ENCODE measurements at places on chromosomes 11 and 22. TPM values are rescaled to one million over a fixed set of nuclear protein-coding genes. Genes with fewer than 3 reads are reported as not detected.

DNA sequence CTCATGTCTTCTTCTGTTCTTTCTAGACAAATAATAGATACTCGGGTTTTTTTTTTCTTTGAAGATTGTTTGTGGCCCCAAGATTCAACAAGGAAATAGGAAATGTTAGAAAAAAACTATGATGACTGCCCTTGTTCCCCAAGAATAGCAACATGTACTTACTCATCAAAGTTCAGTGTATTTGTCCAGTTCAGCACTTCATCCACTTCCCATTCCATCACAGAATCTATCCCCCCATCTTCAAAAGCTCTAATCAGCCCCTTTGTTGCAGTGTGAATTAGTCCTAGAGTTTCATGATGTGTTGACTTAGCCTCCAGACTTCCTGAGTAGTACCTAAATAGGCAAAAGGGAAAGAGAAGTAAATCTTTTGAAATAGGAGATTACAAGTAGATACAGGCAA is 74.3 kb downstream of the C11orf65 start:
- no peak overlapping the region for H3K27ac ChIP-seq
- H3K4me3 ChIP-seq: no peak overlapping the region
- H3K4me1 ChIP-seq: no peaks in the 10 kb centered on the region

IL17RA gene
- 61.8 TPM for total RNA-seq

DNA sequence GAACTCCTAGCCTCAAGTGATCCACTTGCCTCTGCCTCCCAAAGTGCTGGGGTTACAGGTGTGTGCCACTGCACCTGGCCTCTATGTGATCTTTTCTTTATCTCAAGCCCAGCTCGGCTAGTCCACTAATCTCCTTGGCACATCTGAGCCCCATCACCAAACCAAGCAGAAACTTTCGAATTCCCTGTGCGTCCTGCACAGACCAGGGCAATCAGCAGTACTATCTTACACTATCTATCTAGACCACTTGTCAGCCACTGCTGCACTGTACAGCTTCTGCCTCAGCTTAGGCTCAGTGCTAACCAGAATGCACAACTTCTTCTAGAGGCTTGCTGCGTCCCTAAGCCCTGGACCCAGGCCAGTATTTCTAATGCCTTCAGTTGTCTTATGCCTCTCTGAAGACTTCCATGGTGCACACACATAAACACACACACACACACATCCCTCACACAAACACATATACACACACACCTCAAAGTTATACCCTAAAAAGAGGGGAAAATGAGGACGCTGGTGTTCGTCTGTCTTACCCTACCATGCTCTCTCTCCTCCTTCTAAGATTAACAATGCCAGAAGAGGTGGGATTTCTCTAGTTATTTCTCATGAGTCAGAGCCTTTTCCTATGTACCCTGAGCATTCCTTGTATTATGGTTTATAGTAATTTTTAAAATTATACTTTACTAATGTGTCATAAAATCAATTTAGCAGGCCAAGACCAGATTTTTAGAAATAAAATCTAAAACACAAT is 59.3 kb upstream of the FAM181B start:
- no peaks in the 10 kb centered on the region for H3K4me1 ChIP-seq
- H3K4me3 ChIP-seq: no peak overlapping the region
- H3K27ac ChIP-seq: no peak overlapping the region
- H3K27me3 ChIP-seq: no peaks in the 10 kb centered on the region
- no peak for DNase-seq

DNA sequence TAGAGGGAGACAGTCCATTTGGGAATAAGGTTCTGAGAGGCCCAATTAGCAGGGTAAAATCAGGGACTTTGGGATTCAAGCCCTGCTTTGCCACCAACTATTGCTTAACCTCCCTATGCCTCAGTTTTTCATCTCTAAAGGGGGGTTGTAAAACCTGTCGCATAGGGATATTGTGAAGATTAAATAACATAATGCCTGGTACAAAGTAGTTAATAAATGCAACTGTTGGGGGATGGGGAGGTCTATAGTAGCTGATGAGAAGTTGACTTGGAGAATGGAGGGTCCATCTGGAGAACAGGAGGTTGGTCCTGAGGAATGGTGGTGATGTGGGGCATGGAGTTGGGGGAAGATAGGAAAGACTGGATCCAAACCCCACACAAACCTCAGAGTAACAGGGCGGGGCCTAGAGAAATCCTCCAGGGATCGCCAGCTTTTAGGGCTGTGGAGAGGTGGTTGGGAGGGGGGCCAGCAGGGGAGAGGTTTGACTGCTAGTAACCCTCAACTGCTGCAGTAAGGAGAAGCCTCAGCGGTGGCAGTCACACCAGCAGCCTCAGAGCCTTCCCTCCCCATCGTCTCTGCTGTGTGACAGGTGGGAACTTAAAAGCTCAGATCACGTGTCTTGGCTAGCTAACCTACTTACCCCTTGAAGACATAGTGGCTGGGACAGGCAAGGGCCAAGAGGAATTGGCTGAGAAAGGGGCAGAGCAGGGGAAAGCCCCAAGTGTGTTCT is 1.1 kb upstream of the ABCG4 start:
- peaks cover 21% of the 10 kb centered on the region for H3K4me1 ChIP-seq
- no peak overlapping the region for H3K4me3 ChIP-seq
- DNase-seq: no peak
- H3K36me3 ChIP-seq: no peaks in the 10 kb centered on the region

BDNF gene
- total RNA-seq: not detected

- no peaks in the 10 kb centered on the region for H3K36me3 ChIP-seq
- no peaks in the 10 kb centered on the region for H3K4me1 ChIP-seq
- no peak overlapping the region for H3K27ac ChIP-seq
- no peak overlapping the region for H3K4me3 ChIP-seq
These were observed 16.3 kb upstream of the VSIG10L2 start for GRCh38 chr11:125929445-125930075.

IL17REL gene
- not detected for total RNA-seq

ARHGEF17 gene
- 0.64 TPM for total RNA-seq

DNA sequence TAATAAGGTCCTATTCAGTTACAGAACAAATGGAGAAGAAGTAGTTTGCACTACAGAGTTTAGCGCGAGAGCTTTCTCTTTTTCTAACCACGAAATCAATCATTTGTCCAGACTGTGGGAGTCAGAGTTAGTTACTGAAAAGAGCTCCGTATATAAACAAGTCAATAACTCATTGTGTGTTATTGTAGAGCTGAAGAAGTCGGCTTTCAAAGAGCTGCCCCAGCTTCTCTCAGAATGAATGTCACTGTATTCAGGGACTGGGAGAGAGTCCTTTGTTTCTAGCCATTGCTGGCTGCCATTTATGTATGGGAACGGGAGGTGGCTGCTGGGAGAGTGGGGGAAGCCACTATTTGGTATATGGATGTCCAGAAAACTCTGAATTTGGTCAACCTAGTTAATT is 227.8 kb downstream of the DCDC1 start:
- no peak overlapping the region for H3K4me3 ChIP-seq
- no peaks in the 10 kb centered on the region for H3K4me1 ChIP-seq
- H3K27ac ChIP-seq: no peak overlapping the region
- DNase-seq: no peak

GSTT2 gene
- not detected for total RNA-seq

- no peak within 1 kb of the TSS for H3K4me3 ChIP-seq
- H3K27ac ChIP-seq: no peak within 1 kb of the TSS
- H3K36me3 ChIP-seq: no peaks in the 10 kb centered on the region
- H3K27me3 ChIP-seq: peaks cover 59% of the 10 kb centered on the region
- H3K4me1 ChIP-seq: peaks cover 20% of the 10 kb centered on the region
These were observed at the start of gene SPTBN2 for GRCh38 chr11:66728693-66729385. Gene SPTBN2 (minus strand): TSS chr11:66729216. CDS start chr11:66721240, 7,976 bp downstream.

- no peaks in the 10 kb centered on the region for H3K36me3 ChIP-seq
- H3K4me3 ChIP-seq: no peak overlapping the region
- no peak for DNase-seq
- peaks cover 60% of the 10 kb centered on the region for H3K27me3 ChIP-seq
- H3K4me1 ChIP-seq: no peaks in the 10 kb centered on the region
These were observed 4.9 kb downstream of the IGF2 start for GRCh38 chr11:2134022-2135010.

GRCh38 chr11:80816454-80816847 is 1375.6 kb upstream of the TENM4 start:
- no peak for DNase-seq
- H3K4me1 ChIP-seq: no peaks in the 10 kb centered on the region
- H3K36me3 ChIP-seq: no peaks in the 10 kb centered on the region

GRCh38 chr22:49604732-49605302 is 222.9 kb downstream of the BRD1 start:
- no peaks in the 10 kb centered on the region for H3K27me3 ChIP-seq
- H3K4me3 ChIP-seq: no peak overlapping the region
- no peak for DNase-seq
- H3K27ac ChIP-seq: no peak overlapping the region

DNA sequence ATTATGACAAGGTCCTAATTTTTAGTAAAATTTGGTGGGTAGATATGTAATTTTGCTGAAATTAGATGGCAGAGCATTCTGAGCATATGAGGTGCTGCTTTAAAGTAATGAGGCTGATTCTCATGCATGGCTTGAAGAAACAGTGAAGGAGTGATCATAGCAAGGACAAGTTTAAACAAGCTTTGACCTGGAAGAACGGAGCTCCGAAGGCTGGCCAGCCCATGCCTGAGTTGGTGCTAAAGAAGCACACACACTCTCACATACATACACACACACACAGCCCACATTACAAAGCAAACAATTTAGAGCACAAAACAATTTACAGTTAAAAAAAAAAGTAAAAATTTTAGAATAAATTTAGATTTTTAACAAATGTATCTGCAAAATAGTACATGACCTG is 150.7 kb downstream of the DCDC1 start:
- no peaks in the 10 kb centered on the region for H3K27me3 ChIP-seq
- no peak overlapping the region for H3K4me3 ChIP-seq
- H3K4me1 ChIP-seq: no peaks in the 10 kb centered on the region
- no peaks in the 10 kb centered on the region for H3K36me3 ChIP-seq

All from T-cell (primary cell).